Fibroblast of the conjunctiva (primary cell): ENCODE measurements at places on chromosomes 2 and 18.

DNA sequence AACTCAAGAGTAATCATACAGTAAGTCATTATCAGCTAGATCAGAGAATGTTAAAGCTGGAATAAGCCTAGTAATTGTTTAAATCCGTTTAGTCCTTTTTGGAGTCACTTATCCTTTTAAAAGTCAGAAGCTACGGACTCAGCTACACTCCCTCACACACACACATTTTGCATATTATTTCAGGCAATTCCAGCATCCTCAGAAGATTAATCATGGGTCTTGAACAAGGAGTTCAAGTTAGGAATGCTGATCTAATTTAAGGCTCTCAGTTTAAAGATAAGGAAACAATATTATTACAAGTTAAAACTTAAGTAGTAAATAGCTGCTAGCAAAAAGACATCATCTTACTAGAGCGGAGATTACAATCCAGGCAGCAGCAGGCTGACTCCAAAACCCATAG, 74.3 kb downstream of the GTF3C3 start:
- DNase-seq, result no peak

- no peak for DNase-seq
Observed at GRCh38 chr2:65658266-65658665, 225.9 kb upstream of the SPRED2 start.

- DNase-seq, result peak; percentile 48
Observed at GRCh38 chr2:120952318-120952717, 216.7 kb downstream of the GLI2 start.

DNA sequence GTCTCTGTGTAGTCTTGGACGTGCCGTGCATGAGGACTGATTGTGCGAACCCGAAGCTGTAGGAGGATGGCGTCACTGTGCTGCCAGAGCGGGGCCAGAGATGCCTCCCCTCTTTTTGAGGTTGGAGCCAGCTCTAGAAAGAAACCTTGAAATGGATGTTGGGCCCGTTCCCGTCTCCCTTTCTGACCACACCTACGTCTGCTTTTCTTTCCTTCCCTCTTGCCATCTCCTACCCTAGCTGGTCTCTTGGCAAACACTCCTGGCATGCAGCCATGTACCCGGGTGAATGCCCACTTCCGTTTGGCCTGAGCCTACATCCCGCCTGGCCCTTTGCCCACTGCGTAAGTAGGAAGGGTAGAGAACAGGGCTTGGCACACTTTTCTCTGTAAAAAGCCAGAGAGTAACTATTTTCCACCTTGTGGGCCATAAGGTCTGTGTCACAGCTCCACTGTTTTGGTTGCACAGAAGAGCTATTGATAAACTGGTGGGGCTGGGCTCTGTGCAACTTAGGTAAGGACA, 37.4 kb downstream of the SH3BP4 start:
- DNase-seq, result no peak

GRCh38 chr2:203650860-203651613, 55.4 kb upstream of the CD28 start:
- peak; percentile 49 for DNase-seq

- no peak for DNase-seq
Observed at GRCh38 chr2:22842205-22842869, 542.6 kb upstream of the KLHL29 start.

DNA sequence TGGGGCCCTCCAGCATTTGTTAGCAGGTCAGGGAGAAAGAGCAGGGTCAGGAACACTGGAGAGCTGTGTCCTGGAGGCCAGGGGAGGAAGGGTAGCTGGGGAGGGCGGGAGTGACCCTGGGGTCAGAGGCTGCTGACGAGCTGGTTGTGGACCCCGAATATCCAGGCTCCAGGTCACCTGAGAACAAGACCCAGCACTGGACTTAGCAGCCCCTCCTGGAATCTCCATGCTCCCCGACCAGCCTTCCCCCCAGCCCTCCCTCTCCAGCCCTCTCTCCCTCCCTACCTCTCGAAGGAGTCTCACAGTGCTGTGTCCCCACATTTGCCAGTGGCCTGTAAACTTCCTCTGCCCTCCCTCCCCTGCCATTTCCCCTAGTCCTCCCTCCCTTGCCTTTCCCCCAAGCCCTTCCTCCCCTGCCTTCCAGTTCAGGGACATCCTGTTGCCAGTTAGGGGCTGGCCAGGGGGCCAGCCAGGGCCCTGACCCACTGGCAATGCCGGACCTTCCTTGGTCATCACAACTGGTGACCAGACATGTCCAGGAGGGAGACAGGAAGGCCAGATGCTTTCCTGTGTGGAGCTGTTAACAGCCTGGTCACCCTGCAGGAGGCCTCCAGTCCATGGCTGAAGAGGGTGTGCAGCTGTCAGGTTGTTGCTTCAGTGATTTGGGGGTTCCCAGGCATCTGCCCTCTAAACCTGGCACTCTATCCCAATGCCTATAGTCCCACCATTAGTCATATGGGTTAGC, 50.0 kb upstream of the FAHD2A start:
- no peak for DNase-seq

- no peak for DNase-seq
Observed at GRCh38 chr2:95539290-95539689, 52.5 kb upstream of the TRIM43 start.

DNA sequence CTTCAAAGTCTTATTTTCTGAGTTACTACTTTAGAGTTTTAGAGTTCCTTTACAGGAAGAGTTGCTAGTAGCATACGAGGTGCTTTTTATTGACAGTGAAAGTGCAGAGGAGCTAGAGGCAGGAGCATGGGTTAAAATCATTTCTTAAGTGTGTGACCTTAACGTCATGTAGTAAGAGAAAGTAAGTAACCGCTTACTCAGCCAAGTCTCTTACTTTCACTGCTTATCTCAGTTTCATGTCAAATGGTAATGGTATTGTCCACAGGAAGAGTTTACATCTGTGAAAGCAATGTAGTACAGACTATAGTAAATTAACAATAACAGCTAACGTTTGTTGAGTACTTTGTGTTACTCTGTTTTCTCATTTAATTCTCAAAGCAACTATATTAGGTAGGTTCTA, 12.6 kb downstream of the NDUFAF7 start:
- DNase-seq, result no peak

DNA sequence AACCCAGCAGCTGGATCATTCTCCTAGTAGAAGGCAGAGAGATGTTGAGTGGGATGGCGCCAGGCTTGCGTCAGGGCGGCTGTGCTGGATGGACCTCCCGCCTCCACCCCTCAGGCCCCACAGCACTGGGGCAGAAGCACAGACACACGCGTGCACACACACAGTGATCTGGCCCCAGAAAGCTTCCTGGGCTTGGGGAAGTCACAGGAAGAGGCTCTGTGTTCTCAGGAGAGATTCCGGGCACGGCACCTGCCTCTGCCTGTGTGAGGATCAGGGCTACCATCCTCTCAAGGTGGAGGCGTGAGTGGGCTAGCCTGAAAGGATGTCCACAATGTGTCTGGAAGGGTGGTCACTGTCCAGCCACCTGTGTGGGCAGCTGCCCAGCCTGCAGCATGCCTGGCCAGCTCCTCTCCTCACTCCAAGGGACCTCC, 229.8 kb upstream of the HS6ST1 start:
- no peak for DNase-seq

DNA sequence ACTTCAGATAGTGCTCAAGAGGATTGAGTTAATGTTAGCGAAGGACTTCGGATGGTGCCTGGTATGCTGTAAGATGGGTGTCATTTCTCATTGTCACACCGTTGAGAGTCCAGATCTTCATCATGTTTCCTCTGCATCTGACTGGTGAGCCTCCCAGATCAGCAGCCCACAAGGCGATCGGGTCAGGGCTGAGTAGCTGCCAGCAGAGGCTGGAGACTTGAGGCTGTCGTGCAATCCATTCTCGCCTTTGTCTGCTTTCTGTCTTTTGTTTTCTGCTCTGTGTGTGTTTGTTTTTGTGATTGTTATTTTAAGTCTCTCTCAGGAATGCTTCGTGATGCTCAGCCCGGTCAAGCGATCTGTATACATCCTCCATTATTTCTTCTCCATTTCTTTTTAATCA, 95.8 kb downstream of the TGOLN2 start:
- no peak for DNase-seq

GRCh38 chr2:72204786-72205503, 57.3 kb upstream of the CYP26B1 start:
- no peak for DNase-seq

GRCh38 chr2:234974501-234975385, 22.9 kb downstream of the SH3BP4 start:
- DNase-seq, result no peak

DNA sequence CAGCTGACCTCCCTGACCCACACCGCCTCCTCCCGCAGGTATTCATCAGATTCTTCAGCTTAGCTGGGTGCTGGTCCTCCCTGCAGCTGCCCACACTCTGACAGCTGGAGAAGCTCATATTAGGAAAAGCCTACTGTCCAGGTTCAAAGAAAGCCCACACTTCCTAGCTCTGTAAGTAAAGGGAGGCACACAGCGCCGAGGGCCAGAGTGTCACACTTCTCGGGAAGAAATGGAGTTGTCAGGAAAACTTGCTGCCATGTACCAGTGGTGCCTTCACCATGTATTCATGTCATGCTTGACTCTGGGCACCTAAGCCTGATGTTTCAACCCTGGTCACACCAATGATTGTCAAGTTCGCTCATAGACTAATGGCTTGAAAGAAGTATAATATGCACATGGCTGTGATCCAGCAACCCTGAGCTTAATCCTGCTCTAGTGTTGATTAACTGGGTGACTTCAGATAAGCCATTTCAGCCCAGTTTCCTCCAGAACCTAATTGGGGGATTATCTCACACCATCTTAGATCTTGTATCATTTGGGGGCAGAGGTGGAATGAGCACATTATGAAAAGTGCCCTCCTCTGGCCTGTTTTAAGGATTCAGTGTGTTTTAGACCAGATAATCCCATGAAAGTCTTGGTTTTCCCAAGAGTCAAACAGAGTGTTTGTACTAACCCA, 180.3 kb upstream of the PARD3B start:
- no peak for DNase-seq

GRCh38 chr2:3774336-3774735, 71.0 kb downstream of the DCDC2C start:
- DNase-seq, result no peak

GRCh38 chr18:5300476-5301010, 5.0 kb upstream of the ZBTB14 start:
- DNase-seq, result no peak

DNA sequence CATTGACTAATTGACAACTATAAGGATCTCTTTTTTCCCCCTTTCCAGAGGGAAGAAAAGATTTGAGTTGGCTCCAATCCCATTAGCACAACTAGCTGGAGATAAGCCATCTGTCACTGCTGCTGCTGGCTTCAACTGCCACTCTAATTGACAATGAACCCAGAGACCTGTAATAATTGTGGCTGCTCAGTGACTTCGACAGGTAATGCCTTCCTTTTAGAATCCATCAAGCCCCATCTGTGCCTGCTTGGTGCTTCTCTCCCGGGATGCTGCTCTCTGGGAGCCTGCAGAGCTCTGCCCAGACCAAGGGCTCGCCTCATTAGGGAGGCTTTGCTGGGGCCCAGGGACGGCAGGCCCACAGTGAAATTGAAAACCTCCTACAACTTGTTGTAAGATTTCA, 376.7 kb upstream of the SOX11 start:
- DNase-seq, result no peak

DNA sequence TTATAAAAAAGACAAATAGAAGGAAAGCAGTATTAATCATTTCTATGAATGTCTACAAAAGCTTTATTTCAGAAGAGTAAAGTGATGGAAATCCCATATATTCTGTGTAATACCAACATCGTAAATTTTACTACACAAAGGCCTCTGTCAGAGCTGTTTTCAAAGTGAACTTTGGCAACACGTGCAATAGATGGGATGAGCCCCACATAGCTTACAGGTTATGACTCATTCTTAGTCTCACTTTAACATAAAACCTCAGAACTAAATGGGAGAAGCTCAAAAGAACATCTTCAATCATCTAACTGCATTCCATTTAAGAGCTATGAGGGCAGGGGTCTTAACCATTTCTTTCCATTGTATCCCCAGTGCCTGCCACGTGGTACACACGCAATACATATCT, 11.5 kb downstream of the VPS4B start:
- DNase-seq, result peak; percentile 30

- no peak for DNase-seq
Observed at GRCh38 chr2:163736433-163737189, 803 bp upstream of the FIGN start.

DNA sequence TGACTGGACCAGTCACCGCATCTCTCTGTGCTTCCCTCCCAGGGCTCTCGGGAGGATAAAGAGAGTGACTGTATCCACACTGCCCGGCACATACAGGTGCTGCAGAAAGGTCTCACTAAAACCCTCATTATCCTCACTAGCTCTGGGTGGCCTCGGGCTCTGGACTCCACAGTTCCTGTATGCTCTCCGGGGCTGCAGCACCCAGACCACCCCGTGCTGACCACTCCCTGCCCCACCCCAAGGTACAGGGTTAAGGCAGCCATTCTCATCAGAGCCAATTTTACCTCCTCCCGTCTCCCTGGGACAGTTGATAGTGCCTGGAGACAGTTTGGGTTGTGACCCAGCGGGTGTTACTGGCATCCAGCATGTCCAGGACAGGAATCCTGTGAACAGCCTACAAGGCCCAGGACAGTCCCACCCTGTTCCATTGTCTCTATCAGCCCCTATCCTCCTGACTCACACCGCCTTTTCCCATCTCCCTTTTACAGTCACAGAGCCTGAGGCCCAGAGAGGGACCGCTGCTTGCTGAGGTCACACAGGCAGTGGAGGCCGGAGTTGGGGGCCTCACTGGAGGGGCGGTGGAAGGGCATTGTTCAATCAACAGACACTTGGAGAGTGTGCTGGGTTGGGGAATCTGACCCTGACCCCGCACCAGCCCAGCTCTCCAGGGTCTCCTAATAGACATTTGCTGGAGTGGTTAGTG, 1.7 kb downstream of the ZAP70 start:
- no peak for DNase-seq

DNA sequence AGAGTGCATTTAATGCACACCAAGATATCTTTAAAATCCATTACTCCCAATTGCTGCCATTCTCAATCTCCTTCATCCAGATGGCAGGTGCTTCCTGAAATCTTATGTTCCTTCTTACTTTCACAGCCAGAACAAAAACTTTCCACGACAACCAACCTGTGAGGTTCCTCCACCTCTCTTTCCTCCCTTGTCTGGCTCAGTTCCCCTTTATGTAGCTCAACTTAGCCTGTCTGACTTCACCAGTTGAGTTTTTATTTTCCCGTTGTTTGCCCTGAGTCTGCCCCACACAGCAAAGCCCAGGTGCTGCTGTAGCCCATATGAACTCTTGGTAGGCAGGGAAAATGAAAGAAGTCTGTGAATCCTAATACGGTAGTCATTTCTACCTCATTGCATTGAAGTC, 112.5 kb downstream of the MREG start:
- DNase-seq, result no peak
